ENCODE measurements at places on chromosomes 12 and 14.

DNA sequence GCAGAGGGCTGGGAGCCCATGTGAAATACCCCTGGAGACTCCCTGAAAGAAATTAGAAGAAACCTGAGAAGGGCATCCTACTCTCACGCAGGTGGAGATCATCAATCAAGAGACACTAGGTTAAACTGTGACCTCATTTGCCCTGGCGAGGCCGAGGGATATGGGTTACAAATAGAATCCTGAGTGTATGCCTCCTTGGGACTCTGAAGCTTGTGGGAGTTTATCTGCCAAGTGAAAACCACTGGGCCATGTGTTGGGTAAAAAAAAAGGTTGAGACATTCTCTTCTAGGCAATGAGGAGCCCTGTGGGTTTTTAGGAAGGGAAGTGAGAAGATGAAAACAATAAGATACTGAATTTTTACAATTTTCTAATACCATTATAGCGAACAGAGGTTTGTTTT lies 160.7 kb upstream of the ARID2 start:
- no peak for DNase-seq

- no peak for DNase-seq
Observed at GRCh38 chr12:59393506-59393905, 202.3 kb upstream of the SLC16A7 start.

DNA sequence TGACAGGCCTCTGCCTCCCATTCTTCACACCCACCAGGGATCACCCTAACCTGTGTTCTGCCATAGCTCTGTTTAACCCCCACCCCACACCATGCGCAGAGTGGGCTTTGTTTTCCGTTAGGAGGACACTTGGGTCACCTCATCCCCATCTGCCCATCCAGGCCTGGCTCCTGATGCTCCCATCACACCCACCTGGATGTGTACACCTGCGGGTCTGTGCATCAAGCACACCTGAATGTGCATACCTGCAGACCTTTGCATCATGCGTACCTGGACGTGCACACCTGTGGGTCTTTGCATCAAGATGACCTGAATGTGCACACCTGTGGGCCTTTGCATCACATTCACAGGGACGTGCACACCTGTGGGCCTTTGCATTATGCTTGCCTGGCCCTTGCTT lies 835.8 kb upstream of the TMEM132C start:
- no peak for DNase-seq

DNA sequence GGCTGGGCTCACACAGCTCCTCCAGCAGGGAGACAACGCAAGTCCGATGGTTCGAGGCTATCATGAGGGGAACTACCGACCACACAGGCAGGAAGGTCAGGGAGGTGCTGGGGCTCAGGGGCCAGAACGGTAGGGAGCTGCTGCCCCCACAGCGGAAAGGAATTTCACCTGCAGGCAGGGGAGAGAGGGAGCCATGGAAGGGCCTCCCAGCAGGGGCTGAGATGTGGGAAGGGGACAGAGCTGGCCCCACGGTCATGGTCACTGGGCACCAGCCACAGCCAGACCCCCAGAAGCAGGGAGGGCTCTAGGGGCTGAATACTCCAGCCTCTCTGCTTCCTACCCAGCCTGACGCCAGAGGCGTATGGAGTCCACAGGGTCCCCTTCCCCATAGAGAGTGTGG lies 103.1 kb downstream of the SCARB1 start:
- DNase-seq, result no peak

GRCh38 chr14:38138473-38139138 lies 69.1 kb upstream of the SSTR1 start:
- DNase-seq, result no peak

- DNase-seq, result no peak
Observed at GRCh38 chr14:102592763-102593060, 263 bp downstream of the RCOR1 start.

DNA sequence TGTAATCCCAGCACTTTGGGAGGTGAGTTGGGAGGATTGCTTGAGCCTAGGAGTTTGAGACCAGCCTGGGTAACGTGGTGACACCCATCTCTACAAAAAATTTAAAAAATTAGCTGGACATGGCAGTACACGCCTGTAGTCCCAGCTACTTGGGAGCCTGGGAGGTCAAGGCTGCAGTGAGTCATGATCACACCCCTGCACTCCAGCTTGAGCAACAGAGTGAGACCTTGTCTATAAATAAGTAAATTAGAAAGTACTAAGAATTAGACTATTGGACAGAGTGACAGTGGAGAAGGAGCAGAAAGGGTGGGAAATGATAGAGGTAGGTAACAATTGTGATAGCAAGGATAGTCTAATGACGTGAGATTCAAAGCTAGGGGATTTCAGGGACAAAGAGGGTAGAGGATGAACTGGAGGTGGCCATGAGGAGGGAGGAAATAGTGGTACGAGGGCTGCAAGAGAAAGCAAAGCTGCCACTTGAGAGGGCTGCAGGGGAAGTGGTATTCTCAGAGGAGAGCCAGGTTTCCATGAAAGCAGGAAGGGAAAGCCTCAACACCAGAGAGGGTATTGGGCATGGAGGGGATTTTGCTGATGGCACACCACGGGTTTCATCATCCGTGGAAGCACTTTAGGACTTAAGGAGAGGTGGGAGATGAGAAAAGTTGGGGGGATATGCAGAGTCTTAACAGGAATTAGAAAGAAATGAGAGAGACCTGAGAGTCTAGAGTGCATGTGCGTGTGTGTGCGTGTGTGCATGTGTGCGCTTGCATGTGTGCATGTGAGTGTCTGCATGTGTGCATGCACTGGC lies 85.6 kb downstream of the SYNE2 start:
- no peak for DNase-seq

DNA sequence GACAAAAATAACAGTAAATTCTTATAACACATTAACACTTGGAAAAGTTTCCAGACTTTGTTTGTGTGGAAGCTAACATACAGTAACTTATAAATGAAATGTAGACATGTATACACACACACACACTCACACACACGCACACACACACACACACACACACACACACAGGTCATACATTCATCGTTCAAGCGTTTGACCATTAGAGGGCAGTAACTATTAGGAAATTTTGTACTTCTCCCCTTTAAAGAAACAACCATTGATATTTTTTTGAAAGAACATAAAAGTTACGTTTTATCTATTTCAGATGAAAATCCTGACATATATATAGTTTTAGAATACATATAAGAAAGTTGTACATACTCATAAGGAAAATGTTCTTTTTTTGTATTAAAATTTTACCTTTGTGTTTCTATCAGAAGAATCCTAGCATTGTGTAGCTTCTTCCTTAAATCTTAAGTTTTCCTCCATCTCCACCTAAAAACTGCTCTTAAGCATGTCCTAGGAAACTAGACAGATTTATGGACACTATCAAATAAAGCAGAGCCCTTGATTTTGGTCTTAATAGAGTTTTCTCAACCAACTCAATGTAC lies 29.0 kb downstream of the PTPRQ start:
- no peak for DNase-seq

DNA sequence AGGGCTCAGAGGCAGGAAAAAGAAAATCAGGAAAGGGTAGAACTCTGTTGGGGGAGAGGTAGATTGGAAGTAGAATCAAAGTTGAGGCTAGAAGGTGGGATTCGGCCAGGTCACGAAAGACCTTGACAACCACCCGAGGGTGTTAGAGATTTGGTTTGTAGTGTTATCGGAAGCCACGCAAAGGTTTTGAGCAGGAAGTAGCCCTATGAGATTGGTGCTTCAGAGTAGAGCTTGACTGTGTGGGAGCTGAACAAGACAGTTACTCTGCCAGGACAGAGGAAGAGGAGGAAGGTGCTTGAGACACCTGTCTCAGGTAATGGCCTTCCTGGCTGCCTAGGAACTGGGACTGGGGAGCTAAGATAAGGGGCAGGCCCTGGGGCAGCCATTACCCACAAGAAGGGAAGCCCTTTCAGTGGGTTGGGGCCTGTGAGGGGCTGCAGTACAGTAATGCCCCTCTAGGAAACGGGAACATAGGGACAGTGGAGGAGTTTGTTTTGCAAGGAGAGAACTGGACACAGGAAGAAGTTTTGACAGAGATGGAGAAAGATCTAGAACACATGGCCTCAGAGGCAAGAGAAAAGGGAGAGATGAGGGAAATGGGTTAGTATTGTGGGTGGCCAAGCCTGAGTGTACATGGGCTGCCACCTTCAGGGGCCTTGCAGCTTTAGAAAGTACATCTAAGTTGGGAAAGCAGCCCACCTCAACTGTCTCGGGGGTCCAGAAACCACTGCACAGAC lies 73.5 kb downstream of the RIN3 start:
- DNase-seq, result no peak

DNA sequence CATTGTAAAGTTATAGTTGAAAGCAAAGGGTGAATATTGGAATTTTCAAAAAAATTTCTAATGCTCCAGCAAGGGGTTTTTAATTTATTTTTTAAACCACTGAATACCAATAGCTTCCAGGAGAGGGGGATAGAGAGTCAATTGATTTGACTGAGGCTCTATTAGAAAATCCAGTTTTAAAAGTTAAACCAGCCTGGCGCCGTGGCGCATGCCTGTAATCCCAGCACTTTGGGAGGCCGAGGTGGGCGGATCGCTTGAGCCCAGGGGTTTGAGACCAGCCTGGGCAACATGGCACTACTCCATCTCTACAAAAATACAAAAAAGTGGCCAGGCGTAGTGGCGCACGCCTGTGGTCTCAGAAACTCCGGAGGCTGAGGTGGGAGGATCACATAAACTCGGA lies 150.1 kb downstream of the SLC38A4 start:
- DNase-seq, result no peak

DNA sequence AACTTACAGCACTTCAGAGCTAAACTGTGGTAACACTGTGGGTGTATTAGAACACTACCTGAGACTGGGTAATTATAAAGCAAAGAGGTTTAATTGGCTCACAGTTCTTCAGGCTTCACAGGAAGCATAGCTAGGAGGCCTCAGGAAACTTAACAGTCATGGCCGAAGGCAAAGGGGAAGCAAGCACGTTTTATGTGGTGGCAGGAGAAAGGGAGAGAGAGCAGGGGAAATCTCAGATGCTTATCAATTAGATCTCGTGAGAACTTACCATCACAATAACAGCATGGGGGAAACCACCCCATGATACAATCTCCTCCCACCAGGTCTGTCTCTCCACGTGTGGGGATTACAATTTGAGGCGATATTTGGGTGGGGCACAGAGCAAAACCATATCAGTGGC lies 512.6 kb downstream of the RERGL start:
- DNase-seq, result no peak

DNA sequence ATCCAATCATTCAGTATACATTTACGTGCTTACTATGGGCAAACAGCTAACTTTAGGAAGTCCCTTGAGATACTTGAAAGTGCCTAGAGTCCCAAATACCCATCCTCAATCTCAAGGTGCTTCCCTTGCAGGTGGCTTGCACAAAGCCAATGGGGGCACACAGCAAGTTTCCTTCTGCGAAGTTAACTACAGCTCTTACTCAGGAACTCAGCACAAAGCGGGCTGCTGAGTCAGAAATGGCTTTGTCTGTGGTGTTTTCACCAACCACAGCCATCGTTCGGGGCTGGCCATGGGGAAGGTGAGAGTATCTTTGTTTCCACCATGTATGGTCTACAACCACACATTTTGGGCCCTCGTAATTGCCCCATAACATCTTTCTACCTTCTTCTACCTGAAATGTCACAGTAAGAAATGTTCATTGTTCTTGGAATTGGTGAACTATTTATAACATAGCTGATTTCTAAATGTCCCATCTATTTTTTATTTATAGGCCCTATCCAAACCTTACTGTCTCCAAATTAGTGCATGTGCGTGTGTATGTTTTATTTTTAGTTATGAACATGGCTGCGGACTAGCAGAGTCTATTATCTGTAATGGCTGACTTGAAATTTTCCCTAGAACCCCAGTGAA lies 13.9 kb downstream of the MFAP5 start:
- DNase-seq, result no peak

DNA sequence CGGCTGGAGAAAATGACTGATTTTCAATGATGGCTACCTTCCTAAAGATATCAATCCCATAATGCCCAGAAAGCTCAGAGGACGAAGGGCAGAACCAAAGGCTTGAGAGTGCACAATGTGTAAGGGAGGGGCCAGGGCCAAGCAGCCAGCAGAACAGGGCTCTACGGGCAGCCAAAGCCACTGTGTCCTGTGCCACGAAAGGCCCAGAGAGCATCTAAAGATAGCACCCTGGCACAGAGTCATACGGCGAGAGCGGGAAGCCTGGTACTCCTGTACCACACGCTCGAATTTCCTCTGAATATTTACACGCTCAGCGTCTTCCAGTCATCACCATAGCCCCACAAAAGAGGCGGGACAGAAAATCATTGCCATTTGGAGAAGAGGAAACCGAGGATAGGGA lies 39.5 kb downstream of the PRMT8 start:
- DNase-seq, result no peak

- no peak for DNase-seq
Observed at GRCh38 chr14:22489957-22490950, 98.8 kb downstream of the DAD1 start.

DNA sequence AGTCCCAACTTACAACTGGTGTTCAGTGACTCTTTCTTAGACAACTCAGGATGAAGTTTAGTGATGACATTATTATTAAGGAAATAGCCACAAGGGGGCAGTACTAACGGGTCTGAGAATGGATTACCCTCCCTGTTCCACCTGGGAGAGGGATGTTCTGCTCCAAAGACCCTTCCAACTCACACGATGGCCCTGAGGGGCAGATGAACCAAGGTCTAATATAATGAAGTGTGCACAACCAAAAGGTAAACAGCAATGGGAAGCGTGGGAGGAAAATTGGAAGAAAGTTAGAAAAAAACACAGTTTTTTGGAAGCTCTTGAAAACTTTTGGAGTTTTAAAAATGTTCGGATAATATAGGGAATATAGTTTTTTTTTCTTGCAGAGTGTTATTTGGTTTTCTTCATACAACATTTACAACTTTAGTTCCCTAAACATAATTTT lies 24.0 kb downstream of the FGF6 start:
- DNase-seq, result no peak

DNA sequence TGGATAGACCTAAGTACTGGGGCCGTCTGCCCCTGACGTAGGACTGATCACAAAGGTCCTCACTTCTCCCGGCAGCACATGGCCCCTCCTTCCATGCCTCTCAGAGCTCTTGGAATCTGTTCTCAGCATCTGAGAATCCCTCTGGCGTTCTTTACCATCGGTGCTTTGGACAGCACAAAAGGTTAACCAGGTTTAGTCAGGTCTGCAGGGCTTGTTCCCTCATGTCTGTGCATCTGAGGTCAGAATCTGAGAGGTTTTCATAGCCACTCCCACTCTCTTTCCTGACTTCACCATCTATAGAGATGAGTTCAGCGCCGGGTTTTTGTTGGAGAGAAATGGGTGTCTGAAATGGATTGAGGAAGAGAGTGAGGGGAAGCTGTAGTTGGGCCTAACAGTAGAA lies 130.0 kb upstream of the ARHGAP5 start:
- DNase-seq, result no peak

GRCh38 chr14:100309028-100309737 lies 2.9 kb upstream of the SLC25A29 start:
- DNase-seq, result no peak

GRCh38 chr12:75981247-75982168 lies 50.1 kb downstream of the PHLDA1 start:
- DNase-seq, result no peak

Measured in esophagus squamous epithelium (tissue), 5 donors.